Stimulated activated naive CD8-positive, alpha-beta T cell treated with anti-CD3 and anti-CD28 coated beads, Interleukin-15, amount 100 ng/mL, for 72 hours (primary cell): ENCODE measurements at places on chromosomes 11 and 22.

GRCh38 chr22:29043906-29044575, 17.6 kb downstream of the C22orf31 start:
- DNase-seq: no peak

DNA sequence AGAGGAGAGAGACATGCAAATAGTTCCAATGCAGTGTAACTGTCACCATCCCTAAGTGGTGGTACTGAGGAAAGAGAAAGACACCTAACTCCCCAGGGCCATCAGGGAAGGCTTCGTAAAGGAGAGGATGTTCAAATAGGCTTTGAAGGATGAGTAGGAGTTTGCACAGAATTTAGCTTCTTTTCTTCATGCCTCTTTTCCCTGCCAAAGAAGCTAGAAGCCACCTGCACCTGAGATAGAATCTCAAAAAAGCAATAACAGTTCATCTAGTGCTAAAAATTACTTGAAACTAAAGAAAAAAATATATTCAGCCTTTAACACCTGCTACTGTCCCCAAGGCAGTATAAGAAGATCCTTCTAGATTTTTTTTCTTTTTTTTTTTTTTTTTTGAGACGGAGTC, 16.7 kb upstream of the XBP1 start:
- DNase-seq: no peak

GRCh38 chr22:49726701-49727101, 101.0 kb downstream of the BRD1 start:
- DNase-seq: no peak

- peak; percentile 89 for DNase-seq
These were observed 1.4 kb upstream of the TNNI2 start for GRCh38 chr11:1837171-1838076.

GRCh38 chr22:29798318-29798717, 31.1 kb downstream of the UQCR10 start:
- DNase-seq: no peak

- no peak for DNase-seq
These were observed 2423.4 kb downstream of the LRRC4C start for GRCh38 chr11:39036021-39036420.

DNA sequence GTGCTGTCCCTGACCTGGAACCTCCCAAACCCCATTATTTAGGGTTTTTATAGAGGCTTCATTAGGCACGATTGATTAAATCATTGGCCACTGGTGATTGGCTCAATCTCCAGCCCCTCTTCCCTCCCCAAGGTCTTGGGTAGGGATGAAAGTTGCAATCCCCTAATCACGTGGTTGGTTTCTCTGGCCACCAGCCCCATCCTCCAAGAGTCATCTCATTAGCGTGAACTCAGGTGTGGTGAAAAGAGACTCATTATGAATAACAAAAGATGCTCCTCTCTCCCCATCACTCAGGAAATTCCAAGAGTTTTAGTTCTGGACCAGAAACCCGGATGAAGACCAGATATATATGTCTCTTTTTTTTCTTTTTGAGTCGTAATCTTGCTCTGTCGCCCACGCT, 7.6 kb upstream of the MARK2 start:
- DNase-seq: no peak

DNA sequence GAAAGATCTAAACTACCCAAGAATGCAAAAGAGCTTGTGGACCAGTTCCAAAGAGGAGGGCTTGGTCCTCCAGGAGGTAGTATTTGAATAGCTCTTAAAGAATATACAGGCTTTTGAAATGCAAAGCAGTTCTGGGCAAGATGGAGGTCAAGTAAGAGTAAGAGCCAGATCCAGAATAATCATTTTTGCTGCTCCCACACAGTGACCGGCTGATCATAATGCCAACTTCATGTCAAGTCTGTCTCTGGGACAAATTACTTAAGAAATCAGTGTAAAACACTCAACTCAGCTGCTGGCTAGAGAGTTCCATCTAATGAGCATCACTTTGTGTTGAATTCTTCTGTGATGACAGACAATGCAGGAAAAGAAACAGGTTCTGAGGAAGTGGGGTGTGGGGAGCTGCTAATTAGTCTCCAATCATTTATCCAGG, 250.9 kb upstream of the NARS2 start:
- DNase-seq: no peak

- no peak for DNase-seq
These were observed 199.0 kb downstream of the GRIK4 start for GRCh38 chr11:120710354-120711131.

- DNase-seq: no peak
These were observed 31.5 kb downstream of the TSG101 start for GRCh38 chr11:18495271-18495670.

- DNase-seq: no peak
These were observed 87.5 kb upstream of the PARVA start for GRCh38 chr11:12289667-12290476.

- no peak for DNase-seq
These were observed 35.2 kb downstream of the OR2AG2 start for GRCh38 chr11:6736495-6737121.

- peak; percentile 17 for DNase-seq
These were observed 110.2 kb downstream of the ST3GAL4 start for GRCh38 chr11:126465573-126466188.

GRCh38 chr11:8841899-8842298, 69.1 kb upstream of the AKIP1 start:
- DNase-seq: no peak

GRCh38 chr22:33180356-33180755, 122.2 kb upstream of the SYN3 start:
- no peak for DNase-seq

DNA sequence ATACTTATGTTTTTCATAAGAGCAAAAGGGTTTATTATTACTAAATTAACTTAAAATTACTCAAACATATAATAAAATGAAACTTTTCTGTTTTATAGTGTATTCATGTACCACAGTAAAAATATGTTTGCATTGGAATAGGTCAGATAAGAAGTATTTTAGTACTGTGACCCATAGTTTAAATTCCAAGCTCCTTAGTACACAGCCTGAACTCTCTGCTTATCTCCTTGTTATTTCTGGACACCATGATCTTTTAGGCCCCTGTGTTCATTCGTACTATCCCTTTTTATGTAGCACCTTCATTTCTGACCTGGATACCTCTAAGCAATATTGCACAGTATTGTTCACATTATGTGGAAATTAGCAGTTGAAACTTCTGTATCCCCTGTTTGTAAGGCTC, 296.7 kb upstream of the SYN3 start:
- no peak for DNase-seq

DNA sequence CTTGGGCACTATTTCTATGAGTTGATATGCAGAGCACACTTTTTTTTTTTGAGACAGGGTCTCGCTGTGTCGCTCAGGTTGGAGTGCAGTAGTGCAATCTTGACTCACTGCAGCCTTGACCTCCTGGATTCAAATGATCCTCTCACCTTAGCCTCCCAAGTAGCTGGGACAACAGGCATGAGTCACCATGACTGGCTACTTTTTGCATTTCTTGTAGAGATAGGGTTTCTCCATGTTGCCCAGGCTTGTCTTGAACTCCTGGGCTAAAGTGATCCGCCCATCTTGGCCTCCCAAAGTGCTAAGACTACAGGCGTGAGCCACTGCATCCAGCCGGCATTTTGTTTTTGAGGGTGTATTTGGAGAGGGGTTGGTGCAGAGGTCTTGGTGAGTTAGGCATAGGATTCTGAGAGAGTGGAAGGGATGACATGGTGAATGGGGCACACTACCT, 29.9 kb upstream of the MTCH2 start:
- no peak for DNase-seq

DNA sequence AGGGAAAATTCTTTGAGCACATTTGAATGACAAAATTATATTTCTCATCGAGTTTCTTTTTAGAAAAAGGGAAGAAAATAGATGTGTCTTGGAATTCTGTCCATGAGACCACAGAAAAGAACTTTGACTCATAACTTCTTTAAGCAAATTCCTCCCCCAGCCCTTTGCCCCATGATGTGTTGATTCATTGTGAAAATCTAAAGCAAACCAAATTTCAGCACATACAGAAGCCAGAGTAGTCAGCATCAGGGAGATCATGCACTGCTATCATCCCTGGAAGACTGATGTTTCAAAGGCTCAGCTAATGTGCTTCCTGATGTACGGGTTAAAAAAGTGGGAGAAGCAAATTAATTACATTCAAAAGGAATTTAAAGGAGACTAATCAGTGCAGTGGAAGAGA, 159.7 kb downstream of the FAT3 start:
- DNase-seq: no peak

- no peak for DNase-seq
These were observed 5.9 kb upstream of the PICK1 start for GRCh38 chr22:38051261-38051660.

DNA sequence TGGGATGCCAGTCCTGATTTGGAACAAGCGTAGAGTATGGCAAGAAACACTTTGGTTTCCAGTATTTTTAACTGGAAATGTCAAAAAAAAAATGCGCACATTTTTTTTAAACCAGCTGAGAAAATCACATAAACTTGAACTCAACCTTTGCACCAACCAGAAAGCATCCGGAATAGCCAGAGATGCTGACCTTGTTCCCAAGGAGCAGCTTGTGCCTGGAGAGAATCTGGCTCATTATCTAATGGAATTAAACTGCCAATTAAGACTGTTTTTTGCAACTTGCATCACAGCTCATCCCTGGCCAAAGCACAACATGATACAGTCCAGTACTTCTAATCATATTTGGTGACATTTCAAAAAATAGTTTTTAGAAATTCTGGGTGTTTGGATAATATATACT, 8.4 kb upstream of the ETS1 start:
- DNase-seq: no peak

- no peak for DNase-seq
These were observed 20.0 kb downstream of the IRAG1 start for GRCh38 chr11:10673501-10674062.

DNA sequence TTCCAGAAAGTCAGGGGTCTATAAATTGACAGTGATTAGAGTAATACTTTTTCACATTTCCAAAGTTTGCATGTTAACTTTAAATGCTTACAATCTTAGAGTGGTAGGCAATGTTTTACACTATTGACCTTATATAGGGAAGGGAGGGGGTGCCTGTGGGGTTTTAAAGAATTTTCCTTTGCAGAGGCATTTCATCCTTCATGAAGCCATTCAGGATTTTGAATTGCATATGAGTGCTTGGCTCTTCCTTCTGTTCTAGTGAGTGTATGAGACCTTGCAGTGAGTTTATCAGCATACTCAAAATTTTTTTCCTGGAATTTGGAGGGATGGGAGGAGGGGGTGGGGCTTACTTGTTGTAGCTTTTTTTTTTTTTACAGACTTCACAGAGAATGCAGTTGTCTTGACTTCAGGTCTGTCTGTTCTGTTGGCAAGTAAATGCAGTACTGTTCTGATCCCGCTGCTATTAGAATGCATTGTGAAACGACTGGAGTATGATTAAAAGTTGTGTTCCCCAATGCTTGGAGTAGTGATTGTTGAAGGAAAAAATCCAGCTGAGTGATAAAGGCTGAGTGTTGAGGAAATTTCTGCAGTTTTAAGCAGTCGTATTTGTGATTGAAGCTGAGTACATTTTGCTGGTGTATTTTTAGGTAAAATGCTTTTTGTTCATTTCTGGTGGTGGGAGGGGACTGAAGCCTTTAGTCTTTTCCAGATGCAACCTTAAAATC, 5.3 kb downstream of the MALAT1 start:
- no peak for DNase-seq
